ENCODE measurements at places on chromosomes 16 and 17. TPM values are rescaled to one million over a fixed set of nuclear protein-coding genes. Genes with fewer than 3 reads are reported as not detected.

DNAI2 gene
- total RNA-seq: not detected

MLKL gene
- 5.0 TPM for total RNA-seq

EVI2A gene
- 8.2 TPM for total RNA-seq

PDE6G gene
- 3.7 TPM for total RNA-seq

PHOSPHO1 gene
- not detected for total RNA-seq

ALOXE3 gene
- not detected for total RNA-seq

ANKRD13B gene
- total RNA-seq: 17.2 TPM

GINS2 gene
- total RNA-seq: 0.36 TPM

NKD1 gene
- 6.7 TPM for total RNA-seq

AXIN1 gene
- 19.7 TPM for total RNA-seq

ARHGDIG gene
- 3.5 TPM for total RNA-seq

IL34 gene
- 3.6 TPM for total RNA-seq

CCDC137 gene
- 8.6 TPM for total RNA-seq

MRPL27 gene
- total RNA-seq: 94.6 TPM

ACAP1 gene
- total RNA-seq: 1.1 TPM

VWA3A gene
- not detected for total RNA-seq

NGFR gene
- 13.0 TPM for total RNA-seq
